ENCODE measurements at places on chromosomes 1 and 21. TPM values are rescaled to one million over a fixed set of nuclear protein-coding genes. Genes with fewer than 3 reads are reported as not detected.

- peaks cover 5% of the 10 kb centered on the region for H3K36me3 ChIP-seq
- no peak overlapping the region for H3K4me3 ChIP-seq
- DNase-seq = no peak
- H3K4me1 ChIP-seq = peaks cover 13% of the 10 kb centered on the region
- H3K27me3 ChIP-seq = no peaks in the 10 kb centered on the region
- H3K27ac ChIP-seq = no peak overlapping the region
Observed at GRCh38 chr21:43906585-43907370, 41.8 kb downstream of the AGPAT3 start.

- no peak for DNase-seq
- no peaks in the 10 kb centered on the region for H3K4me1 ChIP-seq
- no peaks in the 10 kb centered on the region for H3K36me3 ChIP-seq
- H3K27ac ChIP-seq = no peak overlapping the region
- peaks cover 13% of the 10 kb centered on the region for H3K27me3 ChIP-seq
Observed at GRCh38 chr1:55363268-55363667, 148.1 kb upstream of the USP24 start.

GRCh38 chr1:21126324-21126723 is 50.4 kb downstream of the EIF4G3 start:
- no peak overlapping the region for H3K27ac ChIP-seq
- peaks cover 6% of the 10 kb centered on the region for H3K4me1 ChIP-seq
- DNase-seq = no peak
- no peaks in the 10 kb centered on the region for H3K27me3 ChIP-seq
- peaks cover 21% of the 10 kb centered on the region for H3K36me3 ChIP-seq
- no peak overlapping the region for H3K4me3 ChIP-seq

GRCh38 chr21:39845571-39846130 is 21.6 kb upstream of the PCP4 start:
- H3K27me3 ChIP-seq = no peaks in the 10 kb centered on the region
- no peaks in the 10 kb centered on the region for H3K4me1 ChIP-seq
- no peaks in the 10 kb centered on the region for H3K36me3 ChIP-seq
- no peak for DNase-seq
- H3K4me3 ChIP-seq = no peak overlapping the region

DNA sequence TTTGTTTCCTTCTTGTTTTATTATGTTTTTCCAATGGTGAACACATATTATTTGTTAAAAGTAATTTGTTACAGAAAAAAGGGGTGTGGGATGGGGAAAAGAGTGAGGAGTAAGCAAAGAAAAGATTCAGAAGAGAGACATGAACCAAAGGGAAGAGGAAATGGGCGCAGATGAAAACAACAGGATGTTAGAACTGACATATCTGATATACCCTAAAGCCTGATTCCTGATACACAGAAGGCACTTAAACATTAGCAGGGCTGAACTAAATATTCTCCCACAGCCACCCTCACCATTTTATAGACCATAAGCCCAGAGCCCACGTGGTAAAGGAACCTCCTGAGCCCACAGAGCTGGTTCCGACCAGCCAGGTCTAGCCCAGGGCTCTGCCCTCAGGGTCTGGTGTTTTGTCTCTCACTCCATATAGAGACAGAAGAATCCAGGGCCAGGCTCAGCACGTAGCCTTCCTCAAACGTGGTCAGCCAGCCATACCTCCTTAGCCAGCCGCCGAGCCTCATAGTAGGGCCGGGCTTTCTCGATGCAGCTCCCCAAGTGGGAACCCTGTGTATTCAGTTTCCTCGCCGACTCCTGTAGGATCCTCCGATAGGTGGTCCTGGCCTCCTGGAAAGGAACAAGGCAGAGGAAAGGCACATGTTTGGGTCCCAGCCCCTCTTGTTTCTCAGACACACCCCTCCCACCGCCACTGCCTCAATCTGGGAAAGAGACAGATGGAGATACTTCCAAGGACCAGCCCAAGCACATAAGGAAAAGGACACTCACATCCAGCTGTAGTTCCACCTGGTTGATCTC is 9.5 kb downstream of the SH3BP5L start:
- H3K36me3 ChIP-seq = peaks cover 29% of the 10 kb centered on the region
- no peaks in the 10 kb centered on the region for H3K27me3 ChIP-seq
- peak overlapping the region; percentile 81 for H3K27ac ChIP-seq
- DNase-seq = no peak
- H3K4me1 ChIP-seq = peaks cover 33% of the 10 kb centered on the region
- H3K4me3 ChIP-seq = peak overlapping the region; percentile 32

DNA sequence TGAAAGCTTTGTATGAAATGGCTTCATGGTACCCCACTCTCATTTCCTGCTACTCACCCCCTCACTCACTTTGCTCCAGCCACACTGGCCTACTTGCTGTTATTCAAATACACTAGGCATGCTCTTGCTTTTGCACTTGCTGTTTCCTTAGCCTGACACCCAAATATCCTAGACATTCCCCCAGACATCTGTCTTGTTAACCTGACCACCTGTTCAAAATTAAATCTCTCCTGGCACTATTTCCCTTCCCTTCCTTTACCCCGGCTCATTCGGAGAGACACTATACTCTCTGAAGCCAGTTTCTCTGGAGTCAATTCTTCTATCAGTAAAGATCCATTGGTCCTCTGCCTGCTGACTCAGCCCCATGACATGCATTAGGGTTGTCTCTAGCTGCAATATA is 306.0 kb upstream of the SGIP1 start:
- no peaks in the 10 kb centered on the region for H3K36me3 ChIP-seq
- H3K4me1 ChIP-seq = no peaks in the 10 kb centered on the region
- no peak overlapping the region for H3K27ac ChIP-seq
- H3K4me3 ChIP-seq = no peak overlapping the region
- DNase-seq = no peak
- H3K27me3 ChIP-seq = peaks cover 8% of the 10 kb centered on the region

DNA sequence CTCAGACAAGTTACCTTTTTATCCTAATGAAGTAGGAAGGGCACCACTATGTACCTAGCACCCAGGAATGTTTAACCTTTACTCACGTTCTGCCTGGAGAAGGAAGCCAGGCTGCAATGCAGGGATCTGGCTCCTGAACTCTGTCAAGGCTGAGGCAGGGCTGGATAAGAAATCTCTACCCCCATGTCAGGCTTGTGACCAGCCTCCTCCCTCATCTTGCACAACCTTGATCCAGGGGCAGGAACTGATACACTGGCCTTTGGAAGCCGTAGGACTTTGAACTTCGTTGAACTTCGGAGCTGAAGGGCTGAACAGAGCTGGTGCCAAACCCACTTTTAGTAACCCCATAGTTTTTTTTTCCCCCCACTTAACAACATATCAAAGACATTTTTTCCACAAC is 8.0 kb upstream of the AKR1A1 start:
- H3K4me3 ChIP-seq = no peak overlapping the region
- no peak overlapping the region for H3K27ac ChIP-seq
- H3K27me3 ChIP-seq = peaks cover 24% of the 10 kb centered on the region
- no peaks in the 10 kb centered on the region for H3K36me3 ChIP-seq
- DNase-seq = no peak
- peaks cover 26% of the 10 kb centered on the region for H3K4me1 ChIP-seq

DNA sequence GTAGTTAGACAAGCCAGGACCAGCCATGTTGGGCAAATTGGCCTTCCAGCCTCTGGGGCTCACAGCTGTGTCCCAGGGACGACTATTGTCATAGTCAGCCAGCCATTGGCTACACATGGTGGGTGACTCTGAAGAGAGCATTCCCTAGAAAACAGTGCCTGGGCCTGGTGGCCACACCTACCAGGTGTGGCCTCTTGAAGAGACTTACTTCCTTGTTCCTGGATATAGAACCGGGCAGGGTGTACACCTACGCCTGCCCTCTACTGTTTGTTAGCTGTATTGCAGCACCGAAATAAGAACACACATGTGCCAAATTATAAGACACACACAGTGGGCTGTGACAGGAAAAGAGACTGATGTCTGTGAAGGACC is 134.6 kb upstream of the ARHGEF16 start:
- no peaks in the 10 kb centered on the region for H3K36me3 ChIP-seq
- no peaks in the 10 kb centered on the region for H3K4me1 ChIP-seq
- no peaks in the 10 kb centered on the region for H3K27me3 ChIP-seq

DNA sequence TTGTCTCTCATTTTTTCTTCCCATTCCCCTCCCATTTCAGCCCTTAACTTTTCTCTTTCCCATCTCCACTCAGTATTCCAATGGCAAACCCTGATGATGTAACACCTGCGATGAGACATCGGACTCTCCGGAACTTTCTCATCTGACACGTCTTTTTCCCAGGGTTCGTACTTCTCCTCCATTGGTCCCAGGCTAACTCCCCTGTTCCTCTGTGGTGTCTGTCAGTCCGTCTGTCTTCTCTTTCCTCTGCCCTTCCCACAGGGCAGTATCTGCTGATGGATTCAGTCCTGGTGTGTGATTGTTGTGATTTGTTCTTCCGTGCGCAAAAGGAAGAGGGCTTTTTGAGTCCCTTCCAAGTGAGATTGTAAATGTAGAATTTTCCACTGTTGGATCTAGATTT is 27.7 kb downstream of the VANGL2 start:
- DNase-seq = no peak
- peaks cover 43% of the 10 kb centered on the region for H3K4me1 ChIP-seq
- no peaks in the 10 kb centered on the region for H3K36me3 ChIP-seq

GRCh38 chr1:221335161-221336101 is 406.5 kb downstream of the DUSP10 start:
- no peak overlapping the region for H3K27ac ChIP-seq
- no peaks in the 10 kb centered on the region for H3K36me3 ChIP-seq
- no peaks in the 10 kb centered on the region for H3K4me1 ChIP-seq
- H3K4me3 ChIP-seq = no peak overlapping the region
- H3K27me3 ChIP-seq = no peaks in the 10 kb centered on the region

- no peak for DNase-seq
- no peaks in the 10 kb centered on the region for H3K36me3 ChIP-seq
- no peaks in the 10 kb centered on the region for H3K27me3 ChIP-seq
- no peak overlapping the region for H3K27ac ChIP-seq
- H3K4me1 ChIP-seq = peaks cover 11% of the 10 kb centered on the region
- no peak overlapping the region for H3K4me3 ChIP-seq
Observed at GRCh38 chr21:42991992-42992740, 17.8 kb downstream of the PKNOX1 start.

DNA sequence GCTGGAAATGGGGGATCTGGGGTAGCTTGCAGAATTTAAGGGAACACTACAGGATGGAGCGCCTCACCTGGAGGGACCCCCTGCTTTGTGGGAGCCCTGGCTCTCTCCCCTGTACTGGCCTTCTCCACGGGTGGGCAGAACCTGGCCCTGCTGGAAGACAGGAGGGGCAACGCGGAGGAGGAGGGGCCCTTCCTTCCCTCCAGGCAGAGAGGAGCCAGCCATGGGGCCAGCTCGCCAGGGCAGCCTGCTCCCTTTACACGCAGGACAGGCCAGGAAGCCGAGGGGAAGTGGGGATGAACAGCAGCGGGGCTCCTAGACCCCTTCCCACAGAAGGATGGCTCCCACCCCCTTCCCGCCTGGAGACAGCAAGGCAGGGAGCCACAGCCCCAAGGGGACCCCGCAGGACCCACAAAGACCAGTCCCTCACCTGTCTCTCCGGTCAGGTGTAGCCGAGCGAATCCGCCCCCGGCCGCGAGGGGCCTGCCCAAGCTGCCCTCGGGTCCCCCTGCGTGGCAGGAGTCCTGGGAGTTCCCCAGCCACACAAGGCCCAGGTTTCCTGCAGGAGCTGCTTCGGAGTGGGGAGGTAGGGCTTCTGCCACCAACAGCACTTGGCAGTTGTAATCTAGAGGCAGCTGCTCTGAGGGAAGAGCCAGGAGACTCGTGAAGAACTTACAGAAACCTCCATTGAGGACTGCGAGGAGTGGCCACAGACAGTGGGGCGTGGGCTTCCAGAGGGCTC is 1.6 kb upstream of the SLC19A1 start:
- H3K4me3 ChIP-seq = peak overlapping the region; percentile 52
- peaks cover 10% of the 10 kb centered on the region for H3K4me1 ChIP-seq
- DNase-seq = peak; percentile 30
- H3K36me3 ChIP-seq = no peaks in the 10 kb centered on the region
- peak overlapping the region; percentile 30 for H3K27ac ChIP-seq
- H3K27me3 ChIP-seq = no peaks in the 10 kb centered on the region

Gene SMAP2
- 133 TPM for total RNA-seq

Gene AGMAT
- 7.6 TPM for total RNA-seq

Gene SLC45A1
- total RNA-seq = 0.88 TPM
